Cardiac fibroblast (primary cell): ENCODE measurements at places on chromosomes 3 and 15.

GRCh38 chr15:77985031-77985930 is 92.2 kb downstream of the TBC1D2B start:
- no peak for DNase-seq

GRCh38 chr3:169259661-169260060 is 403.9 kb downstream of the MECOM start:
- DNase-seq = no peak

DNA sequence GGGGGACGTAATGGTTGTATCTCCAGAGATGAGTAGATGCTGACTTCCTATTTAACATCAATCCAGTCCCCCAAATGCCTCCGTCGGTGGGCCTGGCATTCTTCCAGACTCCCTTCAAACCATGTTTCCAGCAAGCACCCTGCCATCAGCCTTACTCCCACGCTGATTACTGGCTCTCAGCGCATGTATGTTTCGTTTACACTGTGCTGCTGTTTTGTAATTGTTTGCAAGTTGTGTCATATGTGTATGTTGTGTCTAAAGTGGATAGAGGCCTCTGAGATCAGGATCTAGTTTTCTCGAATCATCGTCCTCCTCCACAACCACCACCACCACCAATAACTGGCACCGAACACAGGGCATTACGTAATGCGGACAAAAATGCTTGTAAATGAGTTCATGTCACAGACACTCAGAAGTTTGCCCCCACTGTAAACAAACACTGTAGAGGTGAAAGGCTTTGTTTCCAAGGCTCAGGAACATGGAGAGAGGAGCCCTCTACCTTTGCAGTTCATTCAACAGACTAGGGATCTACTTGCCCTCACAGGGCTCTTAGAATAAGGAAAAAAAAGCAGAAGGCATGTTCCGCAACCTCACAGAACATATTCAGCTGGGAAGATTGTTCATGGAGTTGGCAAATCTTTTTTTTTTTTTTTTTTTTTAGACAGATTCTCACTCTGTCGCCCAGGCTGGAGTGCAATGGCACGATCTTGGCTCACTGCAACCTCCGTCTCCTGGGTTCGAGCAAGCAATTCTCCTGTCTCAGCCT is 46.1 kb upstream of the SEMA4B start:
- peak; percentile 69 for DNase-seq

- DNase-seq = peak; percentile 23
Observed at GRCh38 chr3:10511809-10512494, 6.6 kb upstream of the ATP2B2 start.

DNA sequence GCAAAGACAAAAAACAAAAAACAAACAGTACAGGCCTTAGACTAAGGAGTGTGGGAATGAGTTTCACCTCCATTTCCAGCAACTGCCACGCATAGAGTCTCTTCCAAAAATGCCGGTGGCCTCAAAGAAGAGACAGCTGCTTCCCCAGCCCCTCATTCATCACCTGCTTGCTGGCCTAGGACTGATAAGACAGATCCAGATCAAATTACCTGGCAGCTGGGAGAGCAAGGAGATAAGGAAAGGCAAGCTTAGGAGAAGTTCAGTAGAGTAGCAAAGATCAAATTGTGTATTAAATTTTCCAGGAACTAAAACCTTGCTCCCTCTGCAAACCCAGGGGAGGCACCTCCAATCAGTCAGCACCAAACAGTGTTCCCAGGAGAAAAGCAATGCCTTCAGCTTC is 325.8 kb upstream of the CTNNB1 start:
- no peak for DNase-seq

GRCh38 chr3:27311400-27311799 is 57.8 kb downstream of the NEK10 start:
- peak; percentile 57 for DNase-seq

DNA sequence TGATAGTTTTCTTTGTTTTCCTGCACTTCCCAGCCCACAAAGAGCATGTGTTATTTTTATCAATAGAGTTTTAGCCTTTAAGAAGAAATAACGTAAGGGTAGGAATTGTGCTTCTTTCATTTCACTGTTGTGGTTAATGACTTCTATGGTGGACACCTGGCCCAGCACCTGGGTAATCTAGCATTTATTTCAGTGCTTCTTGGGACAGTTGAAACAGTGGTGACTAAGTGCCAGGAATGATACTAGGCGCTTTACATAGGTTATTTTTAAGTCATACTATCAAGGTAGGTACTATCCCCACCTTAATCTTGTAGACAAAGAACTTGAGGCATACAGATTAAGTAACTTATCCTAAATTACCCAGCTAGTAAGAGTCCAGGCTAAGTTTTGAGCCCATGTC is 243.8 kb downstream of the SOX2 start:
- no peak for DNase-seq

DNA sequence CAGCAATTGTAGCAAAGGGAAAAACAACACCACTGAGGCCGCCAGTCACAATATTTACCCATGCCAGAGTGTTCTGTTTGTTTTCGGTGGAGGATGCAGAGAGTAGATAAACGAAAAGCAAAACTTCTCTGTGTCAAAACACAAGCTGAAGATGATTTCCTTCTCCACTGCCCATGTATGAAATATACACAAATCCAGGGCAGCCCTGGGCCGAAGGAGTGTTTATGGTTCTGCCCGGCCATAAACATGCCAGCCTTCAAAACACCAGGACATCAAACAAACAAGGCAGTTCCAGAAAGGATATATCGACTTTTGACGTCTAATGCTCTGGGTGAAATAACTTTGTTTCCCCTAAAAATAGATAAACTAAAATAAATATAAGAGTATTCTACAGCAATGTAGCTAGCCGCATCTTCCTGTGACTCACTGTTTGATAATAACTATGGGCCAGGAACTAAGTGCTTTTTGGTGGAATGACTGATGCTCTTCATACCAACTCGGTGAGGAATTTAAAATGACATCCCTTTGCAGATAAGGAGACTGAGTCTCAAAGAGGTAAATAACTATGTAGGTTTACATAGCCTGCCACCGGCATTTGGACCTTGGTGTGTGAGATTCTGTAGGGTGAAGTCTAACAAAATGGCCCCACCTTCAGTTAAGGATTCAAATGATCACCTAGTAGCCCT is 82.8 kb downstream of the MAGI1 start:
- DNase-seq = peak; percentile 72

- peak; percentile 49 for DNase-seq
Observed at GRCh38 chr3:148903022-148903442, 37.9 kb downstream of the CPA3 start.

DNA sequence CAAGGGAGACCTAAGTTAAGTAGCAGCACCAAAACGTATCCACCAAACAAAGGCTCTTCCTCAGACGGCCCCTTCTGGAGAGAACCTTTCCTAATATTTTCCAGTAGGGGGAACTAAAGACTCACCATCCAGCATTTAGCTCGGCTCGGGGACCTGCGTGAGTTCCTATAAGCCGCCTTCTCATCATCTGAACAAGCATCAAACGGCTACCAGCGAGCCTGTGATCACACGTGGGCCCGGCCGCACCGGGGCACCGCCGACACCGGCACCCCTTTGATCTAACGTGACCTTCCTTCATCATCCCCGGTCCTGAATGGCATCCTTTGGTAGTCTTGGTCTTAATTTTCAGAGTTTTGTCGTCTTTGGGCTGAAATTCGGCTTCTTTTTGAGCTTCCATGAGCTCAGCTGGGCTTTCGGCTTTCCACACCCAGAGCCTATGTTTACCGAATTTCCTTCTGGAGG is 1.4 kb upstream of the ROBO2 start:
- peak; percentile 87 for DNase-seq

DNA sequence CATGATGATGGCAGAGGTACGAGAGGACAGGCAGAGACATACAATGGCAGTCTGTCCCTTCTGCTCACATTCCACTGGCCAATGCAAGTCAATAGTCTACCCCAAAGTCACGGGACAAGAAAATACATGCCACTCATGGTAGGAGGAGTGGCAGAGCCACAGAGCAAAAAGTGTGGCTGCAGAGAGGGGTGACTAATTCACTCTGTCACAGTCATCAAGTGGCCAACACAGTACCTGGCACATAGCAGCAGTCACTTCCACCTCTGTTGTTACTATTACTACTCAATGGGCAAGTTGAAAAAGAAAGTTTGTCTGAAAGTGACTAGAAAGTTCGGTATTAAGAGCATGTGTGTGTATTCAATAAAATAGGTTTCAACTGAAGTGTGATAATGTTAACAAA is 91.4 kb downstream of the SMAD3 start:
- DNase-seq = no peak

- DNase-seq = peak; percentile 91
Observed at GRCh38 chr3:33115024-33115768, 1.4 kb downstream of the CRTAP start.

DNA sequence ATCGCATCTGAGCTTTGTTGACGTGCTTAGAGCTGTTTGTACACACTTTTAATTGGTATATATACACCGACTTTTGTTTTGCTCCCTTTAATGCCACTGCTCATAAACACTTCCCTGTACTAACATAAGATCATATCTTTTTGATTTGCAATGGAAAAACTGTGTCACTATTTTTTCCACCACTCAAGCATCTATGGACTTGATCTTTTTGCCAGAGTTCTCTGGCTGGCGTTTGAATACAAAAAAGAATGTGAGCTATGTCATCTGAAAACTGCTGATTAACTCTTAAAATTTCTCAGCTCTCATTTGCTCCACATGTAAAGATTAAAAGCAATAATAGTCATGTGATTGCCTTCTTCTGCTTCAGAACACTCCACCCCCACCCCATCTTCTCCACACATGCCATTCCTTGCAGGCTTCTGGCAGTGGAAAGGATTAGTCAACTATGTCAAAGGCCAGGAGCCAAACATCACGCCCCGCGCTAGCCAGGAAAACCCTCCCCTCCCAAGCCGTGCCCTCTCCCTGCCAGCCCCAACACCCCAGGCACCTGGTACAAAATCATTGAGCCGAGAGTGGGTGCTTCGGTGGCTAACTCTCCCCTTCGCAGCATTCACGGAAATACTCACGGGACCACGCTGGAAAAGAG is 123.4 kb upstream of the MEF2A start:
- DNase-seq = peak; percentile 97

GRCh38 chr15:50786871-50787270 is 21.4 kb upstream of the SPPL2A start:
- DNase-seq = no peak

DNA sequence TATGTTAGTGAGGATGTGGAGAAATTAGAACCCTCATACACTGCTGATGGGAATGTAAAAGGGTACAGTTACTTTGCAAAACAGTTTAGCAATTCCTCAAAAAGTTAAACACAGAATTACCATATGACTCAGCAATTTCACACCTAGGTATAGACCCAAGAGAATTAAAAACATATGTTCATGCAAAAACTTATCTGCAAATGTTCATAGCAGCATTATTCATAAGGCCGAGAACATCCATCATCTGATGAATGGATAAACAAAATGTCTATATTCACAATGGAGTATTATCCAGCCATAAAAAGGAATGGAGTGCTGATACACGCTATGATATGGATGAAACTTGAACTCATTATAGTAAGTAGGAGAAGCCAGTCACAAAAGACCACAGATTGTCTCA is 10.3 kb downstream of the SEC13 start:
- peak; percentile 49 for DNase-seq

- peak; percentile 85 for DNase-seq
Observed at GRCh38 chr3:110243081-110243480, 828.5 kb upstream of the NECTIN3 start.

GRCh38 chr3:23240171-23240785 is 37.2 kb downstream of the UBE2E2 start:
- DNase-seq = no peak

DNA sequence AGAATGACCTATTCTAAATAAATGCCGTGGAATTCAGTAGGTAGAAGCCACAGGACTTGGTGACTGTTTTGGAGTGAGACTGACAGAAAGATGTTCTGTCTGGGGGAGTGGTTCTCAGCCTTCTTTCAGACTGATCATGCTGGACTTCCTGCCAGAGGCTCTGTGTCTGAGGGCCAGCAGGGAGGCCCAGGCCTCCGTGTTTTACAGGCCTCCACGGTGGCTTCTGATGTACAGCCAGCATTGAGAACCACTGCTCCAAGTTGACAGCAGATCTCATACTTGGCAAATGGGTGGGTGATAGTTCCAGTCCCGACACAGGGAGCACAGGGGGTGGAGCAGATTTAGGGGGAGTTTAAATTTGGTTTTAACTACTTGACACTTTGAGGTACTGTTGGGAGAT is 6.7 kb upstream of the PIGZ start:
- no peak for DNase-seq

DNA sequence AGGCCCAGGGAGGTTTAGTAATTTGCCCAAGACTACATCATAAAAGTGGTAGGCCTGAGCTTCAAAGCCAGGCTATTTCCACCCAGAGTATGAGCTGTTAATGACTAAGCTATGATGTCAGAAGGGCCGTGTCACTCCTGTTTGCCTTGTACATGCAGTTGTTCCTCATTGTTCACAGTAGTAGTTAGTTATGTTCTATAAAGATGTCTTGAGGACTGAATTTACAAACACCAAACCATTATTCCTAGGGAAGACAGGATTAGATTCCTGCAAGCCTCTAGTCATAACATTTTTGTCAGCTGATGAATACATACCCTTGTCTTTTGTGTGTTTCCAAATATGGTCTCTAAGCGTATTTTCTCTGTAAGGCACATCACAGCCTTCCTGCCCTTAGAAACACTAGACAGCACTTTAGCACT is 20.9 kb upstream of the LARS2 start:
- peak; percentile 79 for DNase-seq
